ENCODE measurements at places on chromosomes 4 and X.
A peak's percentile ranks its signal among the peaks of the same experiment; 100 is the strongest.

DNA sequence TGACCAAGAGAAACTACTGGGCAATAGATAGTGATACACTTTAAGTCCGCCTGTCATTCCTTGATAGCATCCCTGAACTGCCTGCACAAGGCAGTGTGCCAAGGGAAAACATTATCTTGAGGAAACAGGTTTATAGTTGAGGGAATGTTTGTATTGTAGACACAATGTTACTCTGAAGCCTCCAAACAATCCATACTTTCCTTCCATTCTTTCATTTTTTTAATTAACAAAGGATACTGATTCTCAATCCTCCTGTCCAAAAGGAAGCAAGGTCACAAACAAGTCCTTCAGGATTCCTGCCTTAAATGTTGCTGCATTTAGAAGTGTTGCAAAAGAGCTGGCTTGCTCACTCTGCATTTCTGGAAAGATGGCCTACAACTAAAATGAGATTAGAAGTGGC is 61.7 kb upstream of the PRSS48 start:
- no peak for DNase-seq

DNA sequence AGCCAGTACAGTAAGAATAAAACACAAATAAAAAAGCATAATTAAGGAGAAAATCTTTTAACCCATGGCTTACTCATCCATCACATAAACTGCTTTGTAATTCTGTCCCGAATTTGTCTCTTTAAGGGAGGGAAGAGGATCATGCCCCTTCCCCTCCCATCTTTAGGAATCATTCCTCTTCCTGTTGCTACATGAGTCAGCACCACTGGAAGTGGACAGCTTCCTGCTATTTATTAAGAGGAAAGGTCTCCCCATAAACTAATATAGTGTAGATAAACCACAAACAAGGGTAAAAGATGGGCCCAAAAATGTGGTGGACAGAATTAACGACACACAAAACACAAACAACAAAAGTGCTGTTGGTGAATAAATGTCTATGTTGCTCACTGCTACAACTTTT is 75.8 kb downstream of the PPP3CA start:
- no peak for DNase-seq

GRCh38 chr4:147084861-147085260 is 139.2 kb upstream of the TTC29 start:
- DNase-seq, result no peak

GRCh38 chr4:26299254-26299882 is 21.4 kb upstream of the RBPJ start:
- no peak for DNase-seq

DNA sequence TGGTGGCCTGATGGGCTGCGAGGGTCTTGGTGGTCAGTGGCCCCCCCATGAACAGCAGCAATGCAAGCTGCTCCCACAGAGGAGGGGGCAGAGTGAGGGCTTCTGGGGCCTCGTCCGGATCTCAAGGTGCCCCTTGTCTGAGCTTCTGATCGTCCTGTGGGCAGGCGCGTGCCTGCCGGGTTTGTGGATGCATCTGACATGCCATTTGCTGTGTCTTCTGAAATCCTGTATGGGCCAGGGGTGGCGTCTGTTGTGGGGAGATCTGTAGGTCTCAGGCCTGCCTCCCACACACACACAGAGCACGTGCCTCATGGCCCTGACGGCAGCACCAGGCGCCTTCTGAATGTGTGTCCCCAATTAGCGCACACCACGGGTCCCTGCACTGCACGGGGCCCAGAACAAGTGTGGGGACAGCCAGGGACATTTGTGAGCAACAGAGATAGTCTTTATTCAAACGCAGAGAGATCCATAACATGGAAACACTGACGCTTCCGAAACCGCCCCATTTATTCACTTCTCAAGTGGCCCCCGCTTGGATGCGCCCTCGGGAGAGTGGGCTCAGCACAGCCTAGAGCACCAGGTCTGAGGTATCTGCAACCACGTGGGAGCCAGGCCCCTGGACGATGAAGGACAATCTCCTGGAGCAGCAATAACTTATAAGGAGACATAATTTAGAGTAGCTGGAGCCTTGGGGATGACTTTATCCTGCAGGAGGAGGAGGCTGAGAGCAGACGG is 5.7 kb downstream of the SPON2 start:
- DNase-seq, result no peak

DNA sequence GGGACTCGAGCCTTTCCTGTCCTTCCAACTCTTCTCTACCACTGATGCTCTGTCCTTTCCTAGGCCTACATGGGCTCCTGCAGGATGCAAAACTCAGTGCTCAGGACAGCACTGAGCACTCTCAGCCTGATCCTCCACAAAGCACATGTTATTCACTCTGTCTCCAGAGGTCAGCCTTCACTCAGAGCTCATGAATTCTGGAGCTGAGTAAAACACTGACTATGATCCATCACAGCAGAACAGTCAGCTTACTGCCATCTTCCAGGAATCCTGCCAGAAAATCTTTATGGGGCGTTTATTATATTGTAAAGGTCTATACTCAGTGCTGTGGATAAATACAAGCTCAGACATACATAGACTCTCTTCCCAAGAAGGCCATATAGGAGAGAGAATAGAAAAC is 121.5 kb upstream of the CPEB2 start:
- no peak for DNase-seq

- DNase-seq, result peak; percentile 81
Measured at GRCh38 chr4:52510939-52511565, 148.0 kb downstream of the USP46 start.

GRCh38 chrX:118652717-118653116 is 74.7 kb upstream of the IL13RA1 start:
- DNase-seq, result no peak

DNA sequence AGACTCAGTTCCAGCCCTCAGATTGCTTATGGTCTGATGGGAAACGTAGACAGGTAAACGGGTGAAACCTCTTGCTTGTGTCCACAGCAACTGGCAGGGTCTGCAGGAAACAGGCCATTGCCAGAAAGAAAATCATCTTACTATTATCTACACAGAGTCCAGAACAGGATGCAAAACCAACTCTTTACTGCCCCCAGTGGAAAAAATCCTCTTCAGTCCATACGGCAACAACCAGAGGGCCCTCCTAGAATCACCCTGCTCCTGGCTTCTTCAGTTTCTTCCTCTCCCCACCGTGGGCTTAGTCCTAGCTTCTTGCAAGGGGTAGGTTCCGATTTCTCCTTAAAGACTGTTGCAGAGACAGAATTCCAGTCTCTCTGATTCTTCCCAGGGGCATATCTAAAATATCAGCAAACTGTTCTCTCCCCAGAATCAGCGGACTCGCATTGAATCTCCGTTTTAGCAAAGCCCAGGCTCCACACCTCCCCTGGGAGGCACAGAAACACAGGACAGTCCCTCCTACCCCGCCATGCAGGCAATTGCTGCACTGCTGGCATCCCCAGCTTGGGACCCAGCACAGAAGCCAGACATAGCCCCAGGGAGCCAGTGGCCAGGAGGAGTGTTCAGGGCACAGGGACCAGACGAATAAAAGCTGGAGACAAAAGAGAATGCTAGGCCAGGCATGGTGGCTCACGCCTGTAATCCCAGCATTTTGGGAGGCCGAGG is 41.0 kb upstream of the SH3RF1 start:
- DNase-seq, result peak; percentile 74

DNA sequence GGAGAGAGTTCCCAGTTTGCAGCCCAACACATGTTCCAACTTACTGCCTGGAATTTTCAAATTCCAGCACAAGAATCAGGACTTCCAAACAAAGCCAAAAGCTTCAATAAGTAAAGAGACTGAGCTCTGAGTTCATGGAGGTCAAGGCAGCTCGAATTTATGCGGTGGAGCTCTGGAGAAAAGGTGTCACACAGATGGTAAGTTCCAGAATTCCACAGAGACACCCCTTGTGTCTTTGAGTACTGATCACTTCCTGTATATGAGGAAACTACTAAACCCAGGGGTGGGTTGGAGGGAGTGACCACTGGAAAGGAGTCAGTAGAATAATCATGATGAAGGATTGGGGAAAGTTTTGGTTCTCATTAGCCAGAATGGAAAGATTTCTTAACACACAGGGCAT is 118.5 kb upstream of the GUCY1A1 start:
- DNase-seq, result peak; percentile 18

DNA sequence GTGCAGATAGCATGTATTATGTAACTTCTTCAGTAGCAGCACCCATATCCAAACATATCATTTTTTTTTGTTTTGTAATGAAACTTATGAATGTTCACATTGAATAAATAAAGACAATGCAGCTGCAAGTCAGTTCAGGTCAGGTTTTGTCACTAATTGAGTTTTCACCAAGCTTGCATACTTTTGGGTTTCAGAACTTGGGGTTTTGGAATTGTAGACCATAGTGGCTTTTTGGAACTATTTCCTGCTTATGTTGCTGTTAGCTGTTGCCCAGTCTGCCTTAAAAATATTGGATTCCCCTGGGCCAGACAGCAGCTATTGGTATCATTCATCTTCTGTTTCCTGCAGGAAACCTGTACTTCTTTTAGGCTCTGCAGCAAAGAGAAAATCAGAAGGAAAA is 113.4 kb upstream of the LIMCH1 start:
- no peak for DNase-seq

DNA sequence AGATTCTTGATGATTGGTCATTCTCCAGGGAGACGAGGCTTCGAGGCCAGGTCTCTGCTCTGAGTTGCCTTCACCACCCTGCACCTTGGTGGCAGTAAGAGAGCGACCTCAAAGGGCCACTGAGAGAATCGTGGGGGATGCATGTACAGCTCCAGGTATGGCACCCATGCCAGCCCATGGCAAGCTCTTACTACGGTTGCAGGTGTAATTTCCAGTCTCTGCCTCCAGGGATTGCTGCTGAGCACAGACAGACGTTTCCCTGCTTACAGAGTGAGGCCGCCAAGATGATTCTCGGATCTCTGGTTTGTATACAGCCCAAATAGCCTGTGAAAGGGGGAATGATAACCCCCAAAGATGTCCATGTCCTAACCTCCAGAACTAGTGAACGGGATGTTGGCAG is 16.3 kb upstream of the DRD5 start:
- DNase-seq, result peak; percentile 27

DNA sequence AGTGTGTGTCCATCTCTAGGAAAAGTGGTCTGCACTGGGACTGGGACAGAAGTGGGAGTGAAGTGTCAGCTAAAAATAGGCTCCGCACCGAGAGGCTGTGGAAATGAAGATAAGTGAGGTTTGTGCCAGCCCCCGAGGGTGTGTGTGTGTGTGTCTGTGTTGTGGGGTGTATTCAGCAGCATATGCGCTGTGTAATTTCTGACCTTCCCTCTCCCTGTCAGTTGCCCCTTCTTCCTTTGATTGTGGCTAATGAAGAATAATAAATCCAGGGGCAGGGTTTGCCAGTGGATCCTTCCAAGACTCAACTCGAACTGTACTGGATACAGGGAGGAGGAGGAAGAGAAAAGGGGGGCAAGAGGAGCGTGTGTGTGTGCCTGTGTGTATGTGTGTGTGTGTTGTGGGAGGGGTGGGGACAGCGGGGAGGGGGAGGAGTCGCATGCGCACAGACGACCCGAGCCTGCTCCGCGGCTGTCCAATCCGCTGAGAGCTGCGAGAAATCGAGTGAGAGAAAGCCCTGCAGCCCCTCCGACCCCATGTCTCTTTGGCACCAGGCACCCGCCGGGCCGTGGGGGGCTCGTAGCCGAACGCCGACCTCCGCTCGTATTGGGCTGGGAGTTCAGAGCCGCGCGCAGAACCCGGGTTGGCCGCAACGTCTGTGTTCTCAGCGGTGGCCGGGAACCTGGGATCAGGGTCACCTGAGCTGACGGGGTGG is 916 bp upstream of the POU4F2 start:
- DNase-seq, result peak; percentile 47

DNA sequence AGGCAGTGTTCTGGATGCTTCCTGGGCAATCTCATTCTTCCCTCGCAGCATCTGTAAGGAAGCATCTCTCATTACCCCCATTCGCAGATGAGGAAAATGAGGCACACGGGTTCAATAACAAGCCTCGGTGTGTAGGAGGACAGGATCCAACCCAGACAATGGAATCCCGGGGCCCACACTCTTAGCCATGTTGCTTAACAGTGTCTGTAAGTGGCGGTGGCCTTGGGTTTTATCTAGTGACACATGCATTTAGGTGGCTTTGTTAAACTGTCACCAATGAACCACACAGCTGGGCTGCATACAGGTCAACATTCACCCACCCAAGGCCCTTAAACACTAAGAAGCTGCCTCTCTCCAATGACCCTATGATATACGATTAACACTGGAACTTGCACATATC is 22.6 kb downstream of the RELL1 start:
- no peak for DNase-seq

Measured in kidney (tissue), 22 donors.